NCI-H1436 treated with DMSO at 0.1 percent for 48 hours (cell line): ENCODE measurements at places on chromosomes 3 and 15.

DNA sequence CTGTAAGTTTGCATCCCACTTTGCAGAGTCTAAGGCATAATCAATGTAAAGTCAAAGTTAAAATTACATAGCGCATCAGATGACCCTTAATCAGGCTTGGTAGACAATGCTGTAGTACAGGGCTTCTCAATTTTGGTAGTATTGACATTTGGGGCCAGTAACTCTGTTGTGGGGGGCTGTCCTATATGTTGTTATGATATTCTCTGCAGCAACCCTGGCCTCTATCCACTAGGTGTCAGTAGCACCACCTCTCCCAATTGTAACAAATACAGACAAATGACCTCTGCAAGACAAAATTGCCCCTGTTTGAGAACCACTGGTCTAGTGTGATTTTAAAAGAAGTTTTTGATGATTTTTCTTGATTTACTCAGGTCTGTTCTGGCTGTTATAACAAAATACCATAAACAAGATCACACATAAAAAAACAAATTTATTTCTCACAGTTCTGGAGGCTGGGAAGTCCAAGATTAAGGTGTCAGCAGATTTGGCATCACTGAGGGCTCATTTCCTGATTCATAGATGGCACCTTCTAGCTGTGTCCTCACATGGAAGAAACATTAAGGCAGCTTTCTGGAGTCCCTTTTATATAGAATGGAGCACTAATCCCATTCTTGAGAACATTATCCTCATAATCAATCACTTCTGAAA lies 37.6 kb upstream of the SLC9A9 start:
- DNase-seq: no peak

DNA sequence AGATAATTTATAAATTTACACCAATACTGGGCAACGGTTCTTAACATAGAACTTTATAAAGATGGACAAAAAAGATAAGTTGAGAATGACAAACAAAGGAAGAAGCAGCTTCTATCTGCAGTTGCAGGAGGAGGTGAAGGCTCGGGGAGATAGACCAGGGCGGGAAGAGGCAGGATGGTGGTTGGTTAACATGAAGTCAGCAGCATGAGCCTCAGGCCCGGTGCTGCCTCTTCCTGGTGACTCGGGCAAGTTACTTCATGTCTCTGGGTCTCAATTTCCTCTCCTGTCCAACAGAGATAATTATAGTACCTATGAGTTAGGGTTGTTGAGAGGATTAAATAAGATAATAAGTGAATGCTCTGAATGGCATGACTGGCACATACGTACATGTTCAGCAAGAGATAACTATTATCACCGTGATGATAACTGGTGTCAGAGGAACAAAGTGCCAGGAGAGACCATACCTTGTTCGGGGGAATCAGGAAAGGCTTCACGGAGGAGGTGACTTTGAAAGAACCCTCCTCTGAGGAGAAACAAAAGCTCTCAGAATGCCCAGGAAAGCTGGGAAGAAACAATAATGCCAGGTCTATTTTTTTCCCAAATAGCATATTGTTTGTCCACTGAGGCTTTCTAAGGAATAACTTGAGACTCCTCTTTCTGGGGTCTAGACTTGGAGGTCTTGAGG lies 4.4 kb downstream of the PAK6 start:
- no peak for DNase-seq

DNA sequence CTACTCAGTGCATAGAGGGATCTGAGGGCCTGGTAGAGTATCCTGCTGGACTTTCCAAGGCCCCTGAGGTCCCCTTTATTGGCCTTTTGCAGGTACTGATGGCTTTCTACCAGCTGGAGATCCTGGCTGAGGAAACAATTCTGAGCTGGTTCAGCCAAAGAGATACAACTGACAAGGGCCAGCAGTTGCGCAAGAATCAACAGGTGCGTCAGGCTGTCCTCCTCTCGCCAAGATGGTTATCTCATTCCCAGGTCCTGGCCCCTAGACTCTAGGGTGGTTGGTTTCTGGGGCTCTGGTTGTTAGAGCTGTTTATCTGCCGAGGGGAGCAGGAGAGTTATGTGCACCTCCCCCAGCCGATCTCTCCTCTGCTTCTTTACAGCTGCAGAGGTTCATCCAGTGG lies 9.3 kb downstream of the EIF2B5 start:
- DNase-seq: no peak

GRCh38 chr15:28112101-28112760 lies 13.1 kb upstream of the OCA2 start:
- DNase-seq: no peak

GRCh38 chr15:38674448-38674847 lies 109.8 kb upstream of the RASGRP1 start:
- DNase-seq: no peak

GRCh38 chr3:105764378-105765307 lies 104.2 kb downstream of the CBLB start:
- DNase-seq: no peak
